ENCODE measurements at places on chromosomes 11 and 22. TPM values are rescaled to one million over a fixed set of nuclear protein-coding genes. Genes with fewer than 3 reads are reported as not detected.

GRCh38 chr11:76033699-76034098 is 172.6 kb downstream of the WNT11 start:
- DNase-seq, result no peak
- H3K27me3 ChIP-seq, result no peaks in the 10 kb centered on the region
- H3K36me3 ChIP-seq, result peaks cover 4% of the 10 kb centered on the region

GRCh38 chr22:19603767-19604166 is 79.6 kb upstream of the CLDN5 start:
- no peak overlapping the region for H3K4me3 ChIP-seq
- peaks cover 15% of the 10 kb centered on the region for H3K4me1 ChIP-seq
- DNase-seq, result no peak
- H3K36me3 ChIP-seq, result no peaks in the 10 kb centered on the region

DNA sequence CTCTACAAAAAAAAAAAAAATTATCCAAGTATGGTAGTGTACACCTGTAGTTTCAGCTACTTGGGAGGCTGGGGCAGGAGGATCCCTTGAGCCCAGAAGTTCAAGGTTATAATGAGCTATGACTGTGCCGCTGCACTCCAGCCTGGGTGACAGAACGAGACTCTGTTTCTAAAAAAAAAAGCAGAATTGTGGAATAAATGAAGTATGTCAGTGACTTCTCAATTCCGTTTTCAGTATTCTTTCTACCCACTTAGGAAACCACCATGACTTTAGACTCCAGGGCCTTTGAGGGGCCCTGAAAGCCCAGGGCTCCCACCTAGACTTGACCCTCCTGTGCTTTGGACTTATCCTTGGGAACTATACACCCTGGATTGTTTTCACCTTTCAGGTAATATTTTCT is 6.5 kb upstream of the NUP160 start:
- no peak overlapping the region for H3K27ac ChIP-seq
- H3K36me3 ChIP-seq, result no peaks in the 10 kb centered on the region
- no peak overlapping the region for H3K4me3 ChIP-seq
- H3K4me1 ChIP-seq, result peaks cover 5% of the 10 kb centered on the region
- DNase-seq, result no peak

DNA sequence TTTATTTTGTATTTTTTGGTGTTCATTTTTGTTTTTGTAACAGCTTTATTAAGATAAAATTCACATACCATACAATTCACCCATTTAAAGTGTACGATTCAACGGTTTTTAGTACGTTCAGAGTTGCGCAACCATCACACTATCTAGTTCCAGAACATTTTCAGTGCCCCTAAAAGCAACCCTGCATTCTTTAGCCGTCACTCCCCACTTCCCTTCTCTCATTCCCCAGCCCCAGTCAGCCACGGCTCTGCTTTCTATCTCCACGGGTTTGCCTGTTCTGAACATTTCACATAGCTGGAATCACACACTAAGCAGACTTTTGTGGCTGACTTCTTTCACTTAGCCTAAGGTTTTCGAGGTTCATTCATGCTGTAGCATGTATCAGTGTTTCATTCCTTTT is 9.6 kb upstream of the KCNQ1OT1 start:
- no peaks in the 10 kb centered on the region for H3K36me3 ChIP-seq
- no peak for DNase-seq
- H3K4me1 ChIP-seq, result peaks cover 16% of the 10 kb centered on the region
- H3K4me3 ChIP-seq, result no peak overlapping the region
- no peaks in the 10 kb centered on the region for H3K27me3 ChIP-seq

Gene MRGPRE
- not detected for total RNA-seq

Data from SJCRH30 (cell line).